ENCODE measurements at places on chromosomes 4 and X.
A peak's percentile ranks its signal among the peaks of the same experiment; 100 is the strongest.

DNA sequence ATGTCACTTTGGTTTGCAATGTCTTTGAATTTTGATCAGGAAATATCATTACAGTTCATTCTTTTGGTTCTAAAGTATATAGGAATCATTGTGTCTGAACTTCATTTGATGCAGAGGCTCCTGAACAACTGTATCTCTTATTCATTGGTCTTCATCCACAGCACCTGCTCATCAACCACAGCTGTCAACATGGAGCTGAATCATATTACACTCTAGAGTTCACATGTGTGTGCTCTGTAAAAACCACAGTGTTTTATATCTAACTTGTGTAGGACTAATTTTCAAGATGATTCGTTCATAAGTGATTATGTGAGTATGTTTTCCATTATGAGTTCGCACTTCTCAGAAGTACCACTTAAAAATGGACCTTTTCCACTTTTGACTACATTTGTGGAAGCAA, 643.3 kb upstream of the FAM241A start:
- DNase-seq, result no peak

GRCh38 chrX:40685362-40685918, 38.1 kb upstream of the CXorf38 start:
- DNase-seq, result no peak

GRCh38 chrX:125203737-125204578, 115.7 kb upstream of the TEX13C start:
- no peak for DNase-seq

GRCh38 chrX:118211891-118212816, 95.5 kb upstream of the KLHL13 start:
- DNase-seq, result no peak

DNA sequence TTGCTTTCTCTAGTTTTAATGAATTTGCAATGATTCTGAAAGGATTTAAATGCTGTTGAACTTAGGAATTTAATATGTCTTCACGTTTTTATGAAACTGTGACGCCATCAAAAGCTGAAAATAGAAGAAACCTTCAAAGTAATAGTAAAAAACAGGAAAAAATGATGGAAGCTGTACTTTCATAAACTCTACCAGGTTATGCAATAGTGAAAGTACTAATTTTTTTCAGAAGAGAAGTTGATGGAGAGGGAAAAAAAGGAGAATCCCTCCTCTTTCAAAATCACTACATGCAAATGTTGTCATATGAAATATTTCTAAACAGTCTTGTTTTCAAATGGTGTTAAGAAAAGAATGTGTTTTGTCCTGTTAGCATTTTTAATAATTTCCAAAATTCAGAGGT, 73.6 kb downstream of the ZNF330 start:
- no peak for DNase-seq

GRCh38 chrX:107629540-107629909, 1.2 kb downstream of the PRPS1 start:
- DNase-seq, result peak; percentile 18

DNA sequence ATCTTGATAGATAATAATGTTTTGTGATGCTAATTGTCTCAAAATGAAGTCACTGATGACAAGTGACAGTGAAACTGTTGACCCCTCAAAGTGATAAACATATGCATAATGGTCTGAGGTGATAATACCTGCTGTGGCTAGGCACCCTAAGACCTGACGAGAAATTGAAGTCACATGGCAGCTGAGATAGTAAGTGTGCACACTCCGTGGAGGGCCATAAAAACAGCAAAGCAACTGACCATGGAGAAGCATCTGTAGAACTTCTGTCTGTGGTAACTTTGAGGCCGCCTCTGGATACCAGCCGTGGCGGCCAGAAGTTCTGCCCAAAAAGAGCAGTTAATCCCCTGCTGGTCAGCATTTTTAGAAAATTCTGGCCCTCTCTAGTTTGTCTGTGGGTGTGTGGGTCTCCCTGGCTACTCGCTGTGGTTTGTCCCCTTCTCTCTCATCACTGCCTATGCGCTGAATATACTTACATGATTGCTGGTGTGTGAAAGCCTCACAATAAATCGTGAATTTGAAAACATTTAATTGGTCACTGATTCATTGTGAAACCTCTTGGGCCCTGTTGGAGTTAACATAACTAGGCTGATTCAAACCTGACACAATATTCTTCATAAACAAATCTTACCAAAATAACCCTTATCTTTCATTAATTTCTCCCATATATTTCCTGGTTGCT, 50.6 kb downstream of the CCDC149 start:
- DNase-seq, result no peak

DNA sequence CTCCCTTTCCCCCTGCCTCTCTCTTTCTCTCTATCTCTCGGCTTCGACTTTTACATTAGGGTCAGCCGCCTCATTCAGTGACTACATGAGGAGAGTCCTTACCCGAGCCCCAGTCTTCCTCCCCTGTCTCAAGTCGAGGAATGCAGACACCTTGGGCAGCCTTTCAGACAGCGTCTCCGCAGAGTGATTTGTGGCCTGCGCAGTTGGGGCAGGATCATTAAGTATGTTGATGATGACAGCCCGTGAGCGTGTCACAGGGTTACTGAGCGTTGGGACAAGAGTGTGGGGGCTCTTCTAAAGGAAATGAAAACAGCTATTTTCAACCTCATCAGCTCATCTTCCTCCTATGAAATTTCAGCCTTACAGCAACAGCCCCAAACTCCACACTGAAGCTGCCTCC, 312.1 kb upstream of the GATB start:
- DNase-seq, result no peak

- DNase-seq, result peak; percentile 90
Observed at GRCh38 chr4:82618103-82618720, 56.4 kb upstream of the TMEM150C start.

- no peak for DNase-seq
Observed at GRCh38 chr4:154010371-154010770, 221.5 kb upstream of the SFRP2 start.

DNA sequence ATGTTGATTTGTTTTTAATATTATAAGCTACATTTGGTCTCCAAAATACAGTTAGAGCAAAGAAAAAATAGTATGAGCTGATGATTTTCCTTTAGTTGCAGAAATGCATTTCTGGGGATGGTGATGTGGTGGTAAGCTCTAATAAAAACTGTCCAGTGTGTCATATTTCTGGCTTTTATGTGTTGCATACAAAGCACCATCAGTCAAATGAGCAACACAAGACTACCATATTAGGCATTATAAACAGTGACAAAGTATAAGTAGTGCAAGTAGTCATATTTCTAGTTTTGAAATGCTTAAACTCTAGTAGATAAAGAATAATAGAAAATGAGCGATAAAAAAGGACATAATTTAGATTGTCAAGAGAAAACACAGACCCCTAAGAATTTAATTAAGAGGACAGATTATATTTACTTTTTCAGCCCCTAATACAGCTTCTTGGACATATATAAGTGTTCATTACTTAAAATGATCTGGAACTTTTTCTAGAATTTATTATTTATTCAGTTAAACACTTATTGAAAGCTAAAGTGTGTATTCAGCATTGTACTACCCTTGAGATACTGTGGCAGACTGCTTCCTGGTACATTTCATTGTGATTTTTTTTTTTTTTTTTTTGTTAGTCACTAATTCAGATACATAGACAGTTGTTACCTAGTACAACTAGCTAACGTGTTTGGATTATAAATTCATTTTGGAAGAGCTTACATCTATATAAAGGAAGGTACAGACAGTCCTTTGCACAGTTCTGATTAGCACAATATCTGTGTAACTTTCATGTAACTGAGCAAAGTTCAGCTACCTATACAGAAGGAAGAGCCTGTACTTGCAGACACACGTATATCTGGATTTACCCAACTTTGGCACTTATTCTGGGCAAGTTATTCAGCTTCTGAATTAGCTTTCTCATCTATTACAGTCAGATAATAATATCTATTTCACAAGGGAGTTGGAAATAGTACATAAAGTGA, 22.3 kb downstream of the RAP1GDS1 start:
- DNase-seq, result peak; percentile 5

DNA sequence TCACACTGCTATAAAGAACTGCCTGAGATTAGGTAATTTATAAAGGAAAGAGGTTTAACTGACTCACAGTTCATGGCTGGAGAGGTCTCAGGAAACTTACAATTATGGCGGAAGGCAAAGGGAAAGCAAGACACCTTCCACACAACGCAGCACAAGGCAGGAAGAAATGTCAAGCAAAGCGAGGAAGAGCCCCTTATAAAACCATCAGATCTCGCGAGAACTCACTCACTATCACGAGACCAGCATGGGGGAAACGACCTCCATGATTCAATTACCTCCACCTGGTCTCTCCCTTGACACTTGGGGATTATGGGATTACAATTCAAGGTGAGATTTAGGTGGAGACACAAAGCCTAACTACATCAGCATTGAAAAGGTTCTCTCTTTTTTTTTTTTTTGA, 39.6 kb downstream of the PALLD start:
- DNase-seq, result no peak

DNA sequence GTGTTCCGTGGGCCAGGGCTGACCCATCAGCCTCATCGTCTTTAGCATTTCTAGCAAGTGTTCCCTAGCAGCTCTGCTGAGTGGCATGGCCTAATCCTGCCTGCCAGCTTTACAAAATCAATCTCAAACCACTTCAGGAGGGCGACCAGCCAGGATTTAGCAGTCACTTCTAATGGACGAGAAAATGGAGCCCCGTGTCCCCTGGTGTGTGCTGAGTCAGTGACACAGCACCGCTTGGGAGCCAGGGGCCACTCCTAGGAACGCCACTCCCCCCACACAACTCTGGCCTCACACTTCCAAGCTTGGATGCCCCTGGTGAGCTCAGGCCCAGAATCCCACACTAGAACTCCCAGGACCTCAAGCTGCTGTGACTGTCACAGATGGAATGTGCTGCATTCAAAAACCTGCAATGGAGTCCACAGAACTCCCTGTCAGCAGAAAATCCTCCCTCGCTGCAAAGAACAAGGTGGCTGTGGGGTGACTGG, 311.2 kb upstream of the GATB start:
- DNase-seq, result no peak

DNA sequence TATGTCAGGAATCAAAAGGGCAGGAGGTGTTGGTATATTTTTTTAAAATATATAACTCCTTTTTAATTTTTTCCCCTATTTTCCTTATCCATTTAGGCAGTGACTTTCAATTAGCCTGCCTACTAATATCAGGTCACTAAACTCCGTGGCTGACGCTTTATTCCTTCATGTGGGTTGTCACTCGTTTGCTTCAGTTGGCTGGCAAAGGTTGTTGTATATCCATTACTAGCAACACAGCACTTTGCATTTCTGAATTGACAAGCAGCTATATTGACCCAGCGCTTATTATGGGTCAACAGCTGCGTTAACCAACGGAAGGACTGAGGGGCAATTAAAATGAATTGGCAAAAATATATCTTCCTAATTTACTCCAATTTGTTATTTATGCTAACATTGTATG, 87.7 kb downstream of the ARX start:
- peak; percentile 28 for DNase-seq

DNA sequence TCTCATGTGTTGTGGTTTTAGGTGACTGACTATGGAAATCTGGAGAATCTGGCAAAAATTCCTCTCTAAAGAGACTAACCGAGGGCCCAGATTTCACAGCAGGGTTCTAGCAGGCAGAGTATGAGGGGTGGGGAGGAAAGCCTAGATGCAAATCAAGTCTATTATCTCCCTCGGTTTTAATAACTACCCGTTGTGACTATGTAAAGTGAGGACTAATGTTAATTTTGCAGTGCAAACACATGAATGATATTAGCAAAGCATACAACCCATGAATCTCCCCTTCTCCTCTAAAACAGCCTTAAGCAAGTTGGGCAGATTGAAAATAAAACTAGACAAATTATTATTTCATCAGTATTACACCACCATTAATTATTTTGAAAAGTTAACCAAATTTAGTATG, 131.4 kb downstream of the SLITRK2 start:
- DNase-seq, result no peak

DNA sequence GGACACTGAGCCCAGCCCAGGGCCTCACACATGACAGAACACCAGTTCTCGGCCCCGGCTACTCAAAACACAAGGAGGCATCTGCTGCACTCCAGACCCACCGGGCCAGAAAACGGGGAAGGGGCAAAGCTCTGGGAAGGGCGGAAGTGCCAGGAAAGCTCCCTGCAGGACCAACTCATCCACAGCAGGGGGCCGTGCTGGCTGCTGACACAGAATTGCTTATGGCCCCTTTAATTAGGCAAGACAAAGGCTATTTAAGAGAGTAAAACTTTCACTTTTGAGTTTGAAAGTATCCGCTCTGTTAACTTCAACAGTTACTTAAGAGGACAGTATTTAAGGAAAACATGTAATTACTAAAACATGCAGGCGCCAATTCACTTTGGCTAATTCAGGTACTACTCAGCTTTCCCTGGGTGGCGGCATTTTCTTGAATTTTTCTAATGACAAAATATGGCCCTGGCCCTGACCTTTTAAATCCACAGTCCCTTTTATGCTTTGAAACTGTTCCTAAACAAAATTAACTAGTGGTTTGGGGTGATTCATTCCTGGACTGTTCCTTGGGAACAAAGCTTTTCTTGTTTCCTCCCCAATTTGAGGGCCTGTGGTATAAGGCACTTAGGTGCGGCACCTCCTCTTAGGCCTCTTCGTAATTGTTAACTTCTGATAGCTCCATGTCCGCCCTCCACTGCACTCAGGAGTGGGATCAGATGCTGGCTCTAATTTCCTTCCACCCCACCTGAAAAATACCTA, 40.4 kb downstream of the NSG1 start:
- no peak for DNase-seq

DNA sequence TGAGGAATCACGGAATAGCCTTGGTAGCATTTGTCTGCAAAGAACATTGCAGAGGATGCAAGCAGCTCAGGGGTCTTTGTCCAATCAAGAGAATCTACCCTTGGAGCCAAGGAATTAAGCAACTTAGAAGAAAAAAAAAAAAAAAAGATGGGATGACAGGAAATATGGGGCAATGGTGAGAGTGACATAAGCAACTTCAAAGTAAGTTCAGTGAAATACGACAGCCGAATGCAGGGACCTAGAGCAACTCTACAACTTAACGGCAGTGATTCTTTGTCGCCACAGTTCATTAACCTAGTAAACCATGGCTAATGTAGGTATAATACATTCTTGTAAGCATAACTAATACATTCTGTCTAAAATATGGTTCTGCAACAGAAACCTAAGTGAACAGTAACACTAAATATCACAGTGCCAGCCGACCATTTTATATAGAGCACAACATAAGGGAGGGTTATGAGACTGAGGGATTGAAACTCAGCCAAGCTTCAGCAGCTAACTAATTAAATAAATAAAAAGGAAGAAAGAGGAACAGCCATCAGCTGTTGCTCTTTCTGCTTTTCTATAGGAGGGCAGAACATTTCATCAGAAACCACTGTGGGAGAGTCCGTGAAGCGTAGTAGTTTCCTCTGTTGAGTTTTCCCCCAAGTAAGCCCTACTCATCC, 74.7 kb downstream of the PPARGC1A start:
- DNase-seq, result no peak

DNA sequence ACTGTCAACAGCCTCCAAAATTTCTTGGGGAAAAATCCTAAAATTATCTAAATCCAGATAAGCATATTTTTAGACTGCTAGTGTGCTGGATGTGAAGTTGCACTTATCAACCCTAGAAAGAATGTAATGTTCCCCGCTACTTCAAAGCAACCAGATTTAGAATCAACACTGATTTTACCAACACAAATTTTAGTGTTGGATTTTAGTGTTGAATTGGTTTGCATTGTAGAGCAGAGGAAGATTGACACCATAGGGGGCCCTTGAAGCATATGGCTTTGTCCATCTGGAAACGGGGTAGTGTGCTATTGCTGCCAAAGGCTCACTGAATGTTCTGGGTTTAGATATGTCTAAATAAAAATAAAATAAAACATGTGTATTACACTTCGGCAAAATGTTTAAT, 126.3 kb upstream of the EMCN start:
- no peak for DNase-seq
